AG09319 (cell line): ENCODE measurements at places on chromosomes 1 and 21.

DNA sequence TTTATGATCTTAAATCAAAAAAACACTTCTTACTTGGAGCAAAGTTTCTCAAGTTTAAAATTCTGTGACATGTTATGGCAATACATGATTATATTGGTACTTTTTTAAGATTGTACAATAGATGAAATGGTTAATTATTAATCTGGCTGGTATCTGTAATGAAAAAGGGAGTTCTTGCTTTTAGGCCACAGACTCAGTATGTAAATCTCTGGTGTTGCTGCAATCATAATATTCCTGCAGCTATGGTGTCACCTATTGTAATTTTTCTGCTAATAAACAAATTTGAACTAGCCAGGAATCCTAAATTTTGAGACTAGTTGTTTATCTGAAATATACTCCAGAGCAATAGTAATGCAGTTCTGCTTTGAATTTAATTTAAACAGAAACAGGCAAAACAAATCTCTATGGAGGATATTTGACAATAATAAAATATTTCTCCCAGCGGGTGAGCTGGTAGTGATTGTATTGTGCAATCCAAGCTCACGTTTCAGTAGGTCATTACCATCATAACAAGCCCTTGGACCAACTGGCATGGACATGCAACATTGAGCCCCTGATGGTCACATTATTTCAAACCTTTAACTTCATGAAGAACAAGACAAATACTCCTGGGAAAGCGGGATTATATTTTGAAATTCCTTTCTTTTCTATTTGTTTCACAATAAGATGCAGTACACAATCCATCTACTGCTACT, 77.2 kb upstream of the USH2A start:
- no peak for DNase-seq

- DNase-seq: no peak
Observed at GRCh38 chr1:172298141-172298540, 122.3 kb upstream of the C1orf105 start.

DNA sequence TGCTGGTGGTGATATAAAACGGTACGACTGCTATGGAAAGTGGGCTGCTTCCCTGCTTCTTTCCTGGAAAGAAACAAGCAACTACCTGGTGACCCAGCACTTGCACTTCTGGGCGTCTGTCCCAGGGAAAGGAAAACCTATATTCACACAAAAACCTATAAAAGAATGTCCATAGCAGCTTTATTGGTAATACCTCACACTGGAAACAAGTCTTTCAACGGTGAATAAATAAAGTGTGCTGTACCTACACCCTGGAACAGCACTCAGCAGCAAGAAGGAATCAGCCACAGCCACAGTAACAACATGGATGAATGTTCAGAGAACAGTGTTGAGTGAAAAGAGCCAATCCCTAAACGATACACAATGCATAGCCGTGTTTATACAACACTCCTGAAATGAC, 19.9 kb downstream of the SLC19A1 start:
- DNase-seq: no peak

DNA sequence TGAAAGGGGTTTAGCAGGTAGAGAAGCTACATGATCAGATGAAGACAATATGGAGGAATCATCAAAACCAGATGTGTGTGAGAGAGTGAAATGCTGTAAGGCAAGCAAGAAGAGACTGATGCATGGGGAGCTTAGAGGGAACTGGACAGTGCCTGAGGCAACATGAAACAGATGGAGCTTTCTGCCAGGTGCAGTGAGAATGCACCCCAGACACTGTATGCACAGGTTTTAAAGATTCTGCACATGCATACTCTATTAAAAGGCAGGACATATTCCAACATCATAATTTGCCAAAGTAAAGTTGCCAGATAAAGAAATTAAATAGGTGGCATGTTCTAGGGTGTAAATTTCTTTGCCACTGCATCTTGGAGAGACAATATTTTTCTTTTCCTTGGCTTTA, 200.1 kb downstream of the AMY1C start:
- no peak for DNase-seq

DNA sequence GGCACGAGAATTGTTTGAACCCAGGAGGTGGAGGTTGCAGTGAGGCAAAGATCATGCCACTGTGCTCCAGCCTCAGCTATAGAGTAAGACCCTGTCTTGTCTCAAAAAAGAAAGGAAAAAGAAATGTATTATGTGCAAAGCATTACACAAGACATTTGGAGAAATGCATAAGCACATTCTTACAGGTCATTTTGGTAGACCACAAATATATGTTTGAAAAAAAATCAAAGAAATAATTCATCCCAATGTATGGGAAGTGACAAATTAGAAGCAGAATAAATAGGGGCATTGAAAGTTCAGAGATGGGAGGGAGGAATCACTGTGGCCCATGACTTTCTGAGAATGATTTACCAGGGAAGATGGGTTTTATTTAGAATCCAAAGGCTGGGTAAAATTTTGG, 283.5 kb upstream of the ADAMTS5 start:
- DNase-seq: no peak

- no peak for DNase-seq
Observed at GRCh38 chr1:11431941-11432507, 46.9 kb upstream of the DISP3 start.

- DNase-seq: no peak
Observed at GRCh38 chr1:91847851-91848250, 38.1 kb downstream of the TGFBR3 start.

- no peak for DNase-seq
Observed at GRCh38 chr1:156858959-156859522, at the start of gene INSRR. Gene INSRR (minus strand): TSS chr1:156859117. CDS start chr1:156858621, 496 bp downstream.
